Liver (tissue), 10 donors: ENCODE measurements at places on chromosomes 6 and 20. TPM values are rescaled to one million over a fixed set of nuclear protein-coding genes. Genes with fewer than 3 reads are reported as not detected.

STMN3 gene
- total RNA-seq = 0.67 TPM

DNA sequence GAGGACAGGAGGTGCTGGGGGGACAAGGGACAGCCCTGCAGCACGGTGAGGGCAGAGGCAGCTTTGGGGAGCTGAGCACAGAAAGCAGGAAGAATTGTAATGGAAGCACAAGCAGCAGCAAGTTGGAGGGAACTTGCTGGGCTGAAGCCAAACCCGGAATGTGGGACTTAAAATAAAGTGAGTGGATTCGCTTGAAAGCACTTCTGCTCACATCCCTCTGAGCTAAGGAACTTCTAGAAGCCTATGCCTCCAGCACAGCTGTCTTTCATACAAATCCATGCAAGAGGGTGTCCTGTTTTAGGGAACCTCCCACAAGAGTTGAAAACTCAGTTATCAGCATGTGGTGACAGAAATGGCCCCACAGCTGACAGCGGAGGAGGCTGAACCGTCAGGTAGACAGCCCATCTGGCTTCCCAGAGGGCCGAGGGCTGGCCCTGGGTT lies 71.4 kb upstream of the MLN start:
- no peak for DNase-seq

DNA sequence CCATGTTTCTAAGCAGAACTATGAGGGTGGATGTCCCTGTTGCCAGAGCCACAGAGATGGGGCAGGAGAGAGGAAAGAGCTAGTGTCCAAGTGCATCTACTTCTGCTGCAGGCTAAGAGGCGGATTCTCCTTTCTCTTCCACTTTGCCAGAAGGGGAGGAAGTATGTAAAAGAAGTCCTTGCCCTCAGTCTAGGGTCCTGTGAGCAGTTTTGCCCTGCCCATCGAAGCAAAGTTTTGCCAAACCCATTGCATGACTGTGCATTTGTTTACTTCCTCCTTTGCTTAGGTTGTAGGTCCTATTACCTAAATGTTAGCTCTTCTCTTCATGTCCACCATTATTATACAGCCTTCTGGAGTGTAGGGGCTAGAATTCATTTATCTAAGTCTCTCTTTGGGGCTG lies 106.2 kb upstream of the ARMC2 start:
- DNase-seq = no peak

DNA sequence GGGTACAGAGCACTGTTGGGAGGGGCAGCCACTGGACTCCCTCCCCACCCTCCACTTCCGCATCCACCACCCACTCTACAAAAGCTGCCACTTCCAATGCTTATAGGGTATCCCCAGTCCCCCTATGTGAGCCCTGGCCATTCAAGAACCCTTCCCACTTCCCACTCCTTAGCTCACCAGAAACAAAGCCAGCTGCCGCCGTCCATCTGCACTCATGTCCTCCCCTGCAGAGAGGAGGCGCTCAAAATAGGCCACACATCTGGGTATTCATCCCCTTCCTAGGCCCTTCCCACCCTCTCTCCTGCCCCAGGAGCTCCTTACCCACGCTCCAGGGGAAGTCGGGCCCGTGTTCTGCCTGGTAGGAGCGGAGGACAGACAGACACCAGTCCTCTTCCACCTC lies 6.5 kb upstream of the LY6G5C start:
- no peak for DNase-seq

HDGFL1 gene
- total RNA-seq = not detected

DNA sequence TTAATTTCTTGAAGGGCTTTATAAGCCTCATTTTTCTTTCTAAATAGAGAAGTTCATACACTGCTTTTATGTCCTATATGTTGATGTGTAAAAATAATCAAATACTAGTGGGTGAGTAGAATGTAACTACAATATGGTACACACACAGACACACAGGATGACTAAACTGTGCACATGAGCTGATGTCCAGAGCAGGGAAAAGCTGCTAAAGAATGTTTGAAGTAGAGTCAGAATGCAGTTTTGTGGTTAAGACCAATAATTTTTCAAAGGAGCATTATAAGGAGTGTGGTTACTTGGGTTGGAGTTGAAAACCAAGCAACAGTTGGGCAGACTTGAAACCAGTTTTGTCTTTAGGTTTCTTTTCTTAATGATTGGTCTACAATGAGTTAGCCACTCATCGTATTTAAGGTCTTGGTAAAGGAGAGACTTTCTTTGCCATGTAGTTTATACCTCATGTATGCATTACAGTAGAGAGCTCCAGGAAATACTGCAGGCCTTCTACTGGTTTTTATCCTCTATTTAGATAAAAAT lies 196.6 kb downstream of the ESR1 start:
- DNase-seq = no peak

DNA sequence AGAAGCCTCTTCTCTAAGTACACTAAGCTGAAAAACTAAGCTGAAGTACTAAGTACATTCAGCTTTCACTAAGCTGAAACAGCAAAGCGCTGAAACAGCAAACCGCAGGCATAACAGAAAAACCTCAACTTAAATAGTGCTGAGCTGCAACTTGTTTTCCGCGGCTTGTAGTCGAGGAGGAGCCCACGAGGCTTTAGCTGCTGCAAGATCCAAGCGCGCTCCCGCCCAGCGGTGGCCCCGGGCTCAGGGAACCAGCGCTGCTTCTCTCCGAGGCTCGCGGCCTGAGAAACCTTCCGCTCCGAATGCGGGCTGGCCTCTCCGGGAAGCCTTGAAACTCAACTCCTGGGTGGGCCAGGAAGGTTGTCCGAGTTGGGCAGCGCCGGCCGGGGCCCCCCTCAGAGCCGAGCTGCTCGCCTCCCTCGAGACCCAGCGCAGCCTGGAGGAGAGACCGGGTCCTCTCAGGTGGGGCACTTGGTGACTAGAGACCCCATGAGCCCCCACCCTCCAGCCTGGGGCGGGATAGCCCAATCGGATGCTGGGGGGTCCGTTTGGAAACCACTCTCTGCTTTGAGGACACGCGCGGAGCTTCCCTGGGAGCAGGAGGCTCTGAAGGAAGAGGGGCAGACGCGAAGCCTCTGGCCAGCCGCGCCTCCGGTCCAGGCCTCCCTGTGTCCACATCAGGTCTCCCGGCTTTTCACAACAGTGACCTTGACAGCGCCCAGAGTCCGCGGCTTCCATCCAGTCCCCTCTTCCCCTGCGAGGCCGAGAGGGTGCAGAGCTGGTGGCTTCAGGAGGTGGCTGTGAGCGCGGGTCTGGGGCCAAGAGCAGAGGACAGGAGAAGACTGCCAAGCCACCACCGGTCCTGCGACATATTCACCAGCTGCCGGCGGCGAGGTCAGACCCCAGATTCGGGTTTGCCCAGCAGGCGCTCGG lies 38.1 kb upstream of the HLA-E start:
- no peak for DNase-seq

BPIFB1 gene
- total RNA-seq = 0.08 TPM

CRISP2 gene
- total RNA-seq = 0.28 TPM

PAK5 gene
- total RNA-seq = not detected

DNA sequence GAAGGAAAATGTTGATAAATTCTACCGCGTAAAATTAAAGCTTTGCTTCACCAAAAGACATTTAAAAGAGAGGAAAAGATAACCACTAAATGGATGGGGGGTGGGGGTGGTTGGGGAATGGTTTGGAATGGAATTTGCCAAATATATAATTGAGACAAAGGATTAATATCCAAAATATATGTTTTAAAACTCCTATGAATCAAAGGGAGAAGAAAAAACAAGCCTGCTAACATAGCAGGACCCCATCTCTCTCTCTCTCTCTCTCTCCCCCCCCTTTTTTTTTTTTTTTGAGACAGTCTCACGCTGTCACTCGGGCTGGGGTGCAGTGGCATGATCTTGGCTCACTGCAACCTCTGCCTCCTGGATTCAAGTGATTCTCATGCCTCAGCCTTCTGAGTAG lies 13.4 kb upstream of the NR2E1 start:
- no peak for DNase-seq

- DNase-seq = no peak
These were observed 10.1 kb downstream of the TULP4 start for GRCh38 chr6:158322400-158322723.

GRCh38 chr20:25675161-25675560 lies 21.5 kb downstream of the ZNF337 start:
- DNase-seq = no peak

GRCh38 chr6:24743265-24743943 lies 24.4 kb upstream of the C6orf62 start:
- DNase-seq = no peak

GRCh38 chr6:143264379-143264778 lies 186.1 kb downstream of the ADAT2 start:
- DNase-seq = no peak

GSTA3 gene
- total RNA-seq = not detected

GRCh38 chr6:25007269-25007699 lies 71.5 kb upstream of the RIPOR2 start:
- no peak for DNase-seq

DEFB129 gene
- total RNA-seq = not detected

DNA sequence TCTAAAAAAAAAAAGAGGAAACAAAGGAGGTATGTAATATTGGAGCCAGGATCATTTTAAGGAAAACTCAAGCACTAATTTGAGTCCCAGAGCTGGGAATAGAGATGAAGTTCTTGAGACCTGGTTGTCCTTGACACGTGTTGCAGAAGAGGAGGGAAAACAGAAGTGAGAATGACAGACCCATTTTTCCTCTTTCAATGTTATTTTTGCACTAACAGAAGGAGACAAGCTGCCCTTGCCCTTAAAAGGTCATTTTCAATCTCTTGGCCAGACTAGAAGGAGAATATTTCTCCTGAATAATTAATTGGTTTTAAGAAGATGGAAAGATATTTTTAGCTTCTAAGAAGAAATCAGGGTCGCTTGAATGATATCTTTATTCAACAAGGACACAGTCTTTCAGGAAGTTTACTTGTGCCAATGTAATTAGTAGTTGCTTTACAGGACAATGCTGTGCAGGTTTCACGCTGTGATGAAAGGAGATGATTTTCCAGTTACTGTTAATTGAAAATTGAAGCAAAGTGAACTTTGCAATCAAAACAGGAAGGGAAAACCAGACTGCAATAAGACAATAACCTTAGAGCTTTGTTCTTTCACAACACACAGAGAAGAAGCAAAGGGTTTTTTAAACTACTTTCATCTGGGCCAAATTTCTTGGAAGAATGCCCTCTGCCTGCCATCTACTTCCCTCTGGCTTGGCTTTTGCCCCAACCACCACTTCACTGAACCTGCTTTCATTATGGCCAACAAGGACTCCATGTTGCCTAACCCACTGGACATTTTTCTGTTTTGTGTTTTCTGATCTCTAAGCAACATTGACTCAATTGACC lies 107.8 kb upstream of the SHLD1 start:
- no peak for DNase-seq

SLA2 gene
- total RNA-seq = 1.6 TPM

DNA sequence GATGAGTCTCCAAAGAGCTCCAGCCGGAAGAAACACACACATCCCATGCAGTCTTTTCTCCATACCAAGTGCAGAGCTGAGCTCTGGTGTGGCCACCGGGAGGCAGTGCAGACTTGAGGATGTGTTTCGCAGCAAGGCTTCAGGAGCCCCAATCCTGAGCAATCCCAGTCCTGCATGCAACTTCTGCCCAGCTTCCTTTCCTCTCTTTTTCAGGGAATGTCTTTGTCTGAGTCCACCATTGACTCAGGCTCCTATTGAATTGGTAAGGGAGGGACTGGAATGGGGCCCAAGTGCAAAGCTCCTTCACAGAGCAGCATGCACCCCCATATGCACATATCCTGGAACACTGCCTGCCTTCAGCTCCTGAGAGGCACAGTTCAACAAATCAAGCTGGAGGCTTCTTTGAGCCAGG lies 50.5 kb upstream of the ASIP start:
- peak; percentile 50 for DNase-seq

DNA sequence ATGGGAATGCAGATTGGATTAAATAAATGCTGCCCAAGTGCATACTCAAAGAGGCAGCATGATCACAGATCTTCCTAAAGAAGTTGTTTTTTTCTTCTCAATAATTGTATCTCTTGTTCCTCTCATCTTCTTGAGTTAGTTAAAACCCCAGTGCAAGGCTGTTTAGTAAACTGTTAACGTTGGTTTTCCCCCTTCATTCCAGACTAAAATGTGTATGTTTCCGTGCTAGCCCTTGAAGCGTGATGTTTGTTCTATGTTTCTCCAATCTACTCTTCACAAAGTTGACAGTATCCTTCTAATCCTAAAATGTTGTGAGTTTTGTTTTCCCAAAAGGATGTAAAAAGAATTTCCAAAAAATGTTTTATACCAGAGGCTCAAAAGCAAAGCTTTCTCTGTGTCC lies 15.6 kb downstream of the CYP24A1 start:
- DNase-seq = no peak

- no peak for DNase-seq
These were observed 177.6 kb downstream of the SASH1 start for GRCh38 chr6:148520109-148520841.

MSH5 gene
- total RNA-seq = 6.4 TPM

DNA sequence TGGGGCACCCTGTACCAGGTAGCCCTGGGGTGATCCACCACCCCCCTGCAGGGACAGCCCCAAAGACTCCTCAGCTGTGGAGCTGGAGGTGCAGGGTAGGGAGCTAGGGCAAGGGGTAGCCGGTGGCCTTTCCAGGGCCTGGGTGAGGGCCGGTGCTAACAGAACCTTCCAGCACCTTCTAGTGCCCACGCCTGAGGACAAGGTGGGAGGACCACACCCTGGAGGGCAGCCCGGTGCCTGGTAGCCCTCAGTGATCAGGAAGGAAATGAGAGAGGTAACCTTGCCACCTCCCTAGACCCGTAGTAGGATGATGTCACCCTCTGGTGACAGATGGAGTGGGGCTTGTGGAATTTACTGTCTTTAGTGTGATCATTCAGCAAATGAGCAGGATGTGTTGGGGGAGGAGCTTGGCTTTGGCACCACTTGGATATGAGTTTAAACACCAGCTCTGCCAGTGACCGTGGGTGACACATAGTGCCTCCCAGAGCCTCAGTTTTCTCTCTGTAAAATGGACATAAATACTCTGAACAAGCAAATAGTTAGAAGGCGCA lies 187.7 kb downstream of the NFATC2 start:
- DNase-seq = no peak

- DNase-seq = peak; percentile 87
These were observed 15.1 kb downstream of the HMGN4 start for GRCh38 chr6:26553264-26553634.

HAO1 gene
- total RNA-seq = 17.8 TPM

DNA sequence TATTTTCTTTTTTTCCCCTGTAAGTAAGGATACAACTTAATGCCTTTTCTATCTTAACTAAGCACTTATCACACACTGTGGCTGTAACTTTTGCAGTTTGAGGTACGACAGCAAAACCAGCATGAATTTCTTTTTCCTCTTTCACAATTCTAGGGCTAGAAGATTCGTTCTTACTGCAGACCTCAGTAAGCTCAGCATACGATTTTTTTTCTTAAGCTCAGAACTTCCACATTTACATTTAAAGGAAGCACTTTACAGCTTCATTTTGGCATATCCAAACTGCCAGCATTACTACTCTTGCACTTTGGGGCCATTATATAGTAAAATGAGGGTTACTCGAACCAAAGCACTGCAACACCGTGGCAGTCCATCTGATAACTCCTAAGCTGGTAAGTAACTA lies 889 bp upstream of the CHMP4B start:
- DNase-seq = no peak
